Tibial nerve (tissue), 4 donors: ENCODE measurements at places on chromosomes 3 and 15. TPM values are rescaled to one million over a fixed set of nuclear protein-coding genes. Genes with fewer than 3 reads are reported as not detected.
A peak's percentile ranks its signal among the peaks of the same experiment; 100 is the strongest.

APBA2 gene
- total RNA-seq: 3.3 TPM

SPTSSB gene
- not detected for total RNA-seq

NPAP1 gene
- not detected for total RNA-seq

PRR20G gene
- total RNA-seq: not detected

KNG1 gene
- total RNA-seq: not detected

ZNF502 gene
- 7.8 TPM for total RNA-seq

ALS2CL gene
- total RNA-seq: 20.1 TPM

KIF9 gene
- 3.3 TPM for total RNA-seq

SLC26A6 gene
- 15.7 TPM for total RNA-seq

GCNT3 gene
- total RNA-seq: not detected

DNA sequence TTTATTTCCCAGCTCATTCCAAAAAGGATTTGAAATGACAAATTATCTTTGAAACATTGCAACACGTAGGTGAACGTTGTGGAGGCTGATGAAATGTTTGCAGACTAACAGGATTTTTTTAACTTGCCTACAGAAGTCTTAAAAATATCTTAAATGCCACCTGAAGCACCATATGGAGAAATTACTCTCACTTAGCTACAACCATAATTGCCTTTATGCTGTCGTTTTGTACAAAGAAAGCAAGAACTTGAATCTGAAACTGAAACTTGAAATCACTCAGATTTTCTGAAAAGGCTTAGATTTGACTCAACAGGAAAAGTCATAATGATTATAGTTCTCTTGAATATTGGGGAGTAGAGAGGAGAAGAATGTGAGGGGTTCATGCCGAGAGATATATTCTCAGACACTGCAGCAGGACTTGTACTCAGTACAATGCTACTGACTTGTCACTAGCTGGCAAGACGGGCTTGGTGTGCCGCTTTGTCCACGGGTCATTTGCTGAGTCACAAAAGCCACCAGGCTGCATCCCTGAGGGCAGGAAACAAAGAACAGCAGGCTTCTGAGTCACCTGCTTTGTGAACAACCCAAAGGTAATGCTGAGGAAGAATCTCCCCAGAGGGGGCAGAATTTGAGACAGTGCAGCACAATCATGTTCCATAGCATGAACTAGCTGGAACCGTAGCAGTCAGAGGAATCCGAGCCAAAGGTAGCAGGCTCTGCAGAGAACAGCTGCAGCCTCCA is 7.1 kb upstream of the FMN1 start:
- H3K27ac ChIP-seq: no peak overlapping the region
- DNase-seq: no peak
- H3K4me1 ChIP-seq: no peaks in the 10 kb centered on the region
- H3K4me3 ChIP-seq: no peak overlapping the region
- no peaks in the 10 kb centered on the region for H3K27me3 ChIP-seq

DNA sequence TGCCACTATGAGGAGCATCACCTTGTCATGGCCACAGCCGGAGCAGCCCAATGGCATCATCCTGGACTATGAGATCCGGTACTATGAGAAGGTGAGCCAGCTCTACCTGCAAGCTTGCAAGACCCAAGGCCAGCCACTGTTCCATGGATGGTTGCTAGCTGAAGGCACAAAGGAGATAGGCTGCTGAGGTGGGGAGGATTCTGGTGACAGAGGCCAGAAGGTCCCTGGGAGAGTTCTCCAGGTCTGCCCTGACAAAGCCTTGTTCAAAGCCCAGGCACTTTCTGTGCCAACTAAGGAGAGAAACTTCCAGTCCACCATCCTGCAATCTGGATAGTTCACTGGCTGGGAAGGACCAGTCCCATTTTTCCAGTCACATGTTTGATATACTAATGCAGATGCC is 359.1 kb downstream of the EPHB1 start:
- DNase-seq: no peak
- no peak overlapping the region for H3K4me3 ChIP-seq
- H3K4me1 ChIP-seq: no peaks in the 10 kb centered on the region
- H3K36me3 ChIP-seq: no peaks in the 10 kb centered on the region
- H3K27me3 ChIP-seq: no peaks in the 10 kb centered on the region
- H3K27ac ChIP-seq: no peak overlapping the region

DNA sequence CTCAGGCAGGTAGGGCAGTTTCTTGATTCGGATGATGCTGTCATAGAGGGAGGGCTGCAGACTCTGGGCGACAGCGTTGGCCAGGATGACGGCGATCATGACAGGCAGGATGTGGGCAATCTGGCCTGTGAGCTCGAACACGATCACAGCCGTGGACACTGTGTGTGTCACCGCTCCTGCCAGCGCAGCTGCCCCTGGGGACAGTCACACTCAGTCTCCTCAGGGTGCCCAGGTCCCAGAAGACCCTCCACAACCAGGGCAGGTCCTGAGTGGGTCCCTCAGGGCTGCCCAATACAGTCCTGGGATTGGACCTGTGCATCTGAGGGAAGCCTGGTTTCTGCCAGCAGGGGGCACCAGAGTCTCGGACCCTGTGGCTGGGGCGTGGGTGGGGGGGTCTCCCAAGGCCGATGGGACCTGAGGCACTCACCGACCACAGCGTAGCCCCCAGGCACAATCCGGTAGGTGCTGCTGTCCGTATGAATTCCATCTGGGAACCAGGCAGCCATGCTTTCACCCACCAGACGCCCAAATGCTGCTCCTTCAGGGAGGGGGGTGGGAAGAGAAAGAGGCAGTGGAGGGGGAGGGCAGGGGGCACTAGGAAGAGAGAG is 7.2 kb downstream of the CLCN2 start:
- no peaks in the 10 kb centered on the region for H3K4me1 ChIP-seq
- H3K36me3 ChIP-seq: peaks cover 64% of the 10 kb centered on the region
- H3K4me3 ChIP-seq: no peak overlapping the region
- H3K27ac ChIP-seq: peak overlapping the region; percentile 73
- no peaks in the 10 kb centered on the region for H3K27me3 ChIP-seq
- DNase-seq: peak; percentile 50

- no peak overlapping the region for H3K4me3 ChIP-seq
- H3K36me3 ChIP-seq: no peaks in the 10 kb centered on the region
- no peaks in the 10 kb centered on the region for H3K27me3 ChIP-seq
- no peak for DNase-seq
Observed at GRCh38 chr15:77071305-77072223, 655 bp upstream of the TSPAN3 start.

- H3K36me3 ChIP-seq: no peaks in the 10 kb centered on the region
- no peaks in the 10 kb centered on the region for H3K4me1 ChIP-seq
- H3K27me3 ChIP-seq: no peaks in the 10 kb centered on the region
- no peak overlapping the region for H3K4me3 ChIP-seq
Observed at GRCh38 chr3:76131396-76132153, 346.2 kb upstream of the ZNF717 start.

- H3K36me3 ChIP-seq: no peaks in the 10 kb centered on the region
- peak overlapping the region; percentile 97 for H3K27ac ChIP-seq
- no peak for DNase-seq
- H3K4me3 ChIP-seq: no peak overlapping the region
Observed at GRCh38 chr3:33437556-33438283, 2.5 kb downstream of the UBP1 start.

DNA sequence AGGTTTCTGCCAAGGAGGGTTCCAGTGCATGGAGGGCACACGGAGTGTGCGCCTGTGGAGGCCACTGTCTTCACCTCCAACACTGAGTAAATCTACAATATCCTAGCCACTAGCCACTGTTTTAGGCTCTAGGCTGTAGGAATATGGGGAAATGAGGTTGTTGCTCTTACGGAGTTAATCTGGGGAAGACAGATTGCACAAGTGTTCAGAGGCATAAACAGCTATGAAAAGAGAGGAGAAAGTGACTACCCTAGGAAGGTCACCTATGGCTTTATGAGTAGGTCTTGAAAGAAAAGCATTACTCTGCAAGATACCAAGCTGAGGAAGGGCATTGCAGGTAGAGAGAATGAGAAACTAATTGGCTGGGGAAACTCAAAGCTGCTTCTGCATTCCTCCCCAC is 85.7 kb downstream of the CYP19A1 start:
- DNase-seq: no peak
- H3K27me3 ChIP-seq: no peaks in the 10 kb centered on the region
- H3K4me3 ChIP-seq: no peak overlapping the region
- H3K4me1 ChIP-seq: no peaks in the 10 kb centered on the region
- H3K36me3 ChIP-seq: no peaks in the 10 kb centered on the region

- H3K27me3 ChIP-seq: no peaks in the 10 kb centered on the region
- no peak overlapping the region for H3K4me3 ChIP-seq
- DNase-seq: no peak
- H3K4me1 ChIP-seq: no peaks in the 10 kb centered on the region
- no peaks in the 10 kb centered on the region for H3K36me3 ChIP-seq
- H3K27ac ChIP-seq: no peak overlapping the region
Observed at GRCh38 chr3:180401226-180401625, 200.7 kb upstream of the TTC14 start.

GRCh38 chr3:31274326-31275024 is 258.2 kb upstream of the STT3B start:
- no peak overlapping the region for H3K27ac ChIP-seq
- no peaks in the 10 kb centered on the region for H3K36me3 ChIP-seq

- H3K36me3 ChIP-seq: no peaks in the 10 kb centered on the region
- no peaks in the 10 kb centered on the region for H3K27me3 ChIP-seq
- H3K27ac ChIP-seq: no peak overlapping the region
Observed at GRCh38 chr15:35519541-35520149, 26.3 kb downstream of the DPH6 start.

DNA sequence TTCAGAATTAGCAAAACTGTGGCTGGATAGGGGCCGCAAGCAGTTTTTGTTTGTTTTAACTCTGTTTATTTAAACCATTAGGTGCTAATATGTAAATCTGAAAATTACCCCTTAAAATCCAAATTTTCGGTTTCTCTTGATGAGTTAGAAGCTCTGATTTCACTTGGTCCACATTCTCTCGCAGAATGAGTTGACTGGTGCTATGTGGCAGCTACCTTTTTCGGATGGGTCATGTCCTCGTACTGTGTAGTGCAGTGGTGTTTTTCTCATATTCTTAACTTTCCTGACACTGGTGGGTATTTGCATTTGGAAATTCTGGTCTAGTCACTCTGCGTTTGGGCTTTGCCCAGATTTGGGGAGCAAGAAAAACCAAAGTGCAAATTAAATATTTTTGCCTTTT is 87.1 kb downstream of the DIPK2A start:
- H3K36me3 ChIP-seq: no peaks in the 10 kb centered on the region
- no peak overlapping the region for H3K27ac ChIP-seq
- DNase-seq: no peak
- H3K27me3 ChIP-seq: no peaks in the 10 kb centered on the region
- H3K4me3 ChIP-seq: no peak overlapping the region
- no peaks in the 10 kb centered on the region for H3K4me1 ChIP-seq

DNA sequence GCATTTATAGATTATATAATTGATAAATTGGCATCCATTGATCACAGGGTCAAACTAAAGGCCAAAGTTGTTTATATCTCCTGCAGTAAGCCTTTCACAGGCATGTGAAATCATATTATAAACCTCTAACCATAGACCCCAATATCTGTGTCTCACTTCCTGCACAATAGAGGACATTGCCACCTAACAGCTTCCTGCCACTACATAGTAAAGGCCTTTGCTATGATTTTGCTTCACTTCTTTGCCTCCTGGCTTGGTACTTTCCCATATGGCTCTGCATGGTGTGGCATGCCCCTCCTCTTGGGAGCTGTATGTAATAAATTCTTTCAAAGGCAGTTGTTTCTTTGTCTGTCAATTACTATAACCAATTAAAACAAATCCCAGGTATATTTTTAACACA is 20.4 kb downstream of the ZNF662 start:
- peaks cover 21% of the 10 kb centered on the region for H3K36me3 ChIP-seq
- no peak overlapping the region for H3K27ac ChIP-seq
- DNase-seq: no peak
- no peak overlapping the region for H3K4me3 ChIP-seq

GRCh38 chr3:189630767-189631372 is 319 bp upstream of the TP63 start:
- peak overlapping the region; percentile 13 for H3K4me3 ChIP-seq
- no peaks in the 10 kb centered on the region for H3K27me3 ChIP-seq
- H3K36me3 ChIP-seq: no peaks in the 10 kb centered on the region
- no peak for DNase-seq

DNA sequence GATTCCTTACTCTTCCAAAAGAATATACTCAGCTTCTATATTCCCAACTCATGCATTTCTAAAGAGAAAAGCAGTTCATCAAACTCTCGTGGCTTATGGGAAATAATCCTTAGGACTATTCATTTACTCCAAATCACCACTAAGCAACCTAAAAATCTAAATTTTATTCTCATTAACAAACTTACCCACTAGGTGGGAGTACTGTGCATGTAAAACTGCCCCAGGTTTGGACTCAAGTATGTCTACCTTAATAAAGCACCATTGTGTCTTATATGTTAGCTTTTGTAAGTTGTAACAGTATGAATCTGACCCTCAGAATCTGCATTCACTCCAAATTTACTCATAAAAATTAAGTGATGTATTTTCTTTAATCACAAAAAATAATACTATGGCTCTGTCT is 25.3 kb downstream of the RAD18 start:
- no peak for DNase-seq
- H3K27ac ChIP-seq: no peak overlapping the region
- no peaks in the 10 kb centered on the region for H3K4me1 ChIP-seq
- no peaks in the 10 kb centered on the region for H3K27me3 ChIP-seq
- H3K36me3 ChIP-seq: no peaks in the 10 kb centered on the region

DNA sequence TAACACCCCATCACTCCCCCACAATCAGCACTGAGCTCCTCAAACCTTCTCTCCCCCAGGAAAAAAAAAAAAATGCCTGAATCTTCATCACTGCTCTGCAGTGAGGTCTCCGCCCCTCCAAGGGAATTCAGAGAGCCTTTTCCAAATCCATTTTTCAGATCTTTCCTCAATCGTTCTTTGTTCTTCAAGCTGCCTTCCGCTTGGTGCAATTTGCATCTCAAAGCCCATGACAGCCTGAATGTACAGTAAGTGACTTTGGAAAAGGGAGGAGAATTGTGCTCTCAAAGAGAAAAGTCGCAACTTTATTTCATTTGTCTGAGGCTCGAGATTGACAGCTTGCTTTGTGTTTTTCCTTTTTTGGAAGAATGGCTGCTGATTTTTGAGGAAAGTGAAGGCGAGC is 75.0 kb downstream of the CORO2B start:
- no peak for DNase-seq
- H3K27ac ChIP-seq: peak overlapping the region; percentile 74
- H3K4me3 ChIP-seq: no peak overlapping the region

DNA sequence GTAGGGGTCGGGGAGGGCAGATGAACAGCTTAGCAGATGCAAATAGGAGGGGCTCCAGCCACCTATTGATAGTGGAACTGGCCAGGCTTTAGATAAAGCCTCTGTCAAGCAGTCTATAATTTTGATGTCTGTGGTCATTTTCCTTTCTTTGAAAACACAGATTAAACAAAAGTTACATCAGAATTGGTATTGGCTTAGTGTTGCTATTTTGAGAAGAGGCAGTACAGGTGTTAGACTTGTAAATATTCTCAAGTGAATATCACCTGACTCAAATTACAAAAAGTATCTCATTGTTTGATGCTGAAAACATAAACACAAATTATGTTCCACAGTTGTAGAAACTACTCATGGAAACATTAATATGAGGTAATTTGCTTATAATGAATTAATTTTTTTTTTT is 18.1 kb downstream of the GHRL start:
- H3K27me3 ChIP-seq: no peaks in the 10 kb centered on the region
- peaks cover 10% of the 10 kb centered on the region for H3K4me1 ChIP-seq
- DNase-seq: no peak
- no peak overlapping the region for H3K4me3 ChIP-seq
- H3K27ac ChIP-seq: no peak overlapping the region
